RWPE1 (cell line): ENCODE measurements at places on chromosomes 11 and 22.
A peak's percentile ranks its signal among the peaks of the same experiment; 100 is the strongest.

GRCh38 chr11:70252844-70253243 is 17.6 kb upstream of the PPFIA1 start:
- no peak for DNase-seq

- DNase-seq, result no peak
Observed at GRCh38 chr22:33518405-33518804, 401.9 kb downstream of the LARGE1 start.

DNA sequence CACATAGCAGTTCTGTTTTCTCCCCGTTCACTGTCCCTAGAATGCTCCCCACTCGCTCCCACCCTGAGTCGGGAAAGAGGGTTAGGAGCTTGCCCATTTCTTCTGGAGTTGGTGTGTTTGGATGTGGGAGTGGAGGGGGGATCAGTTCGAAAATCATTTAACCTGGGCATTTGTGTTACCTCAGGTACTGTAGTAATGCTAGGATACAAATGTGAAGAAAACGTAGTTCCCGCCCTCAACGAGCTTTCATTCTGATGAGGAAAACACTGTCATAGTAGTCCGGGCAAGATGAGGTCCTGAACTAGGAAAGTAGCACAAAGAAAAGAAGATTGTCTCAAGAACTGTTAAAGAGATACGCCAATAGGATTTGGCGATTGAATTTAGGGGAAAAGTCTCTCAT is 539 bp downstream of the SDHD start:
- no peak for DNase-seq

DNA sequence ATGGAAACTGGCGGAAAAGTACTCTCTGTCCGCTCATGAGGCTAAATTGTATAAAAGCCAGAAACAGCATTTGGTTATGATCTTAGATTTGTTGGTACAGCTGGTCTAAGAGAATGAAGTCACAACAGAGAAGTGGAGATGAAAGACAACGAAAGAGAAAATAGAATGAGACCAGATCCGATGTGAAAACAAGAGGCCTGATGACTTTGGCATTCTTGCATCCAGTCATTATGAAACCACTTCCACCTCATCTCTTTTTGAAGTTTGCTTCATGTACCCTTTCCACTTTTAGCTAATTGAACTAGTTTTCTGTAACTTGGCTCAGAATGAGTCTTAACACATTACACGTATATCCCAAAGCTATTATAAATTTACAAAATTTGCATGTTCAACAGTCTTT is 1431.7 kb downstream of the LRRC4C start:
- DNase-seq, result no peak

DNA sequence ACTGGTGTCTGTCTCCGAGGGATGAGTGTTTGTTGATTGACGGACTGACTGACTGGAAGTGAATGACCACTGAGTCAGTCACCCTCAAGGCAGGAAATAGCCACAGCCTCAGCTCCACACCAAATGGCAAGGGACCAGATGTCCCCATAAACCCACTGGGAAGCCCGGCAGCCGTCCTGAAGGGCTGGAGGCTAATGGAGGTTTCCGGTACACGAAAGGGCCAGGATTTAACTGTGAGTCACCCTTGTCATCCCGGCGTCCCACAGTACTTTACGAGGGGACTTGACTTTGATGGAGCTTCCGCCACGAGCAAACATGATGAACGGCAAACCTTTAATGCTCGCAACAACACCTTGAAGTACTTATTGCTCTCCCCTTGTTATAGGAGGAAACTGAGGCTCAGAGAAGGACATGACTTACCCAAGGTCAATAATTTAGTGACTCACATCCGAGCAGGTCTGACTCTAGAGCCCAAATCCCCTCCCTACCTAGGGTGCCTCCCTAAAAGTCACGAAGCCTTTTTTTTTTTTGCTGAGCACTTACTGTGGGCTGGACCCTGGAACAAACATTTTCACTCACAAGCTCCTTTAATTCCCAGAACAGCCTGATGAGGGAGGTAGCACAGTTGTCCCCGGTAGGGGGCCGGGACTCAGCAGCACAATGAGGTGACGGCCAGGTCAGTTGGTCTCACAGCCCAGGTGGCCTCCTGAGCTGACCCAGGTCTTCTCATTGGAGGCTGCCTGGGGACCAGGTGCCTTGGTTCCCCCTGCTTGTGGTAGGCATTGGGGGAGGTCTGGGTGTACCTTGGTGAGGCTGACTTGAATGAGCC is 25.2 kb upstream of the GCAT start:
- DNase-seq, result no peak

DNA sequence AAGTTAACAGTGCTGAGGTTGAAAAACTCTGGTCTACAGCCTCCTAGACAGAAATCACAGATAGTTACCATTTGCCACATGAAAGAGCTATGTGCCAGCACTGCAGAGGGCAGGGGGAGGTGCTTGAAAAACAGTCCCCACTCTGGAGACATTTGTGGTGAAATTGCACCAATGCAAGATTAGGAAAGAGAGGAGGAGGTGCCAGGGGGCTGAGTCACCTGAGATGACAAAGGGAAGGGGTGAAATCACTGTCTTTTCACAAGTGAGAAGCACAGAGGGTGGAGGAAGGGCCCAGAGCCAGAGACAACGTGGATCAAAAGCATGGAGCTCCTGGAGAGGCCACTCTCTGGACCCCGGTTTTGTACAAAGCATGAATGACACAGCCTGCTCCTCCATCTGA is 196.3 kb downstream of the BUD13 start:
- DNase-seq, result peak; percentile 34

- no peak for DNase-seq
Observed at GRCh38 chr11:24497831-24498230, 978 bp downstream of the LUZP2 start.

GRCh38 chr11:17513853-17514252 is 30.4 kb downstream of the USH1C start:
- no peak for DNase-seq

DNA sequence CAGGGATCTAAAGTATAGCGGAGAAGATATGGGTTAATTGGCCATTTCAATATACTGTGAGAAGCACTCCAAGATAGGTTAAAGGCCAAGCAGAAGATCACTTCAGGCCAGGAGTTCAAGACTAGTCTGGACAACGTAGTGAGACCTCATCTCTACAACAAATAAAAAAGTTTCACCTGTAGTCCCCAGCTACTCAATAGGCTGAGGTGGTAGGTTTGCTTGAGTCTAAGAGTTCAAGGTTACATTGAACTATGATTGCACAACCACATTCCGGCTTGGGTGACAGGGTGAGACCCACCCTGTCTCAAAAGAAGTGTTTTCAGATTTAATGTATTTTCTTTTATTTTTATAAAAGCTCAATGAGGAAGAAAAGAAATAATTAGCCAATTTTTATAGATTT is 25.4 kb downstream of the PATL1 start:
- no peak for DNase-seq

- no peak for DNase-seq
Observed at GRCh38 chr11:116928102-116928777, 90.8 kb upstream of the APOA1 start.

DNA sequence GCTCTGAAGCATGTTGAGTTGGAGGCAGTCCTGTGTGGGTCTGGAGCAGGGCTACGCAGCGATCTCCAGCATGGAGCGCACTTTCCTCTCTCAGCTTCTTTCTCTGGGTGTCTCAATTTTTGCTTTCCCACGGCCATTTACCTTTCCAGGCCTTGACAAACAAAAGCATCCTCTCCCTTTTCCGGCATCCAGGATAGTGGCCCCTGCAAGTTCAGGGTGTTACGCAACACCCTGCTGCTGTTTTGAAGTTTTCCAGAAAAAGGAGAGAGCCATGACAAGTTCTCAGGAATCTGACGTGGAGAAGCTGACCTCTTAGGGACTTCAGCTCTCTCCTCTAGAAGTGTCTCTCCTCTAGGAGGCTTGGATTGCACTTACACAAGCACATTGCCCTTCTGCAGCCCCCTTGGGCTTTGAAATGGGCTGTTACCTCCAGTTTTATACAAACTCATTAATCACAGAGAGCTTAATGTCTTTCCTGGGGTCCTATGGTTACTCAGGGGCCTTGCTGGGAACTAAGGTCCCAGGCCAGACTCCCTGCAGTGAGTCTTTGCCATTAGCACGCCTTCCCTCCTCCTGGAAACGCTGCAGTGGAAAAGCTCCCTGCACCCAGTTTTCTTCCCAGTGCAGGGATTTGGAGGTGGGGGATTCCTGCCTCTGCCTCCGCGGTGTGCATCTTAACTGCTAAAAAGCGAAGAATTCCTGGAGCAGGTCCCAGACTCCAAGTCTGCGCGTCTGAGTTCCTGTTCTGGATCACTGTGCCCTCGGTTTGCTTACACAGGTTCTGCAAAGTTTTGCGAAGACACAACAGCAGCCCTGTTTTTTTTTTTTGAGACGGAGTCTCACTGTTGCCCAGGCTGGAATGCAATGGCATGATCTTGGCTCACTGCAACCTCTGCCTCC is 80.4 kb downstream of the BARX2 start:
- no peak for DNase-seq
